ENCODE measurements at places on chromosomes 3 and 15. TPM values are rescaled to one million over a fixed set of nuclear protein-coding genes. Genes with fewer than 3 reads are reported as not detected.

FRMD5 gene
- 10.0 TPM for total RNA-seq

KNG1 gene
- not detected for total RNA-seq

RTP1 gene
- total RNA-seq, result not detected

GPR160 gene
- 0.26 TPM for total RNA-seq

RBM6 gene
- 40.1 TPM for total RNA-seq

ISG20 gene
- total RNA-seq, result 4.0 TPM

CPNE4 gene
- not detected for total RNA-seq

MME gene
- total RNA-seq, result 42.0 TPM

Measured in smooth muscle cell of the pulmonary artery (primary cell).